ENCODE measurements at places on chromosomes 7 and 10. TPM values are rescaled to one million over a fixed set of nuclear protein-coding genes. Genes with fewer than 3 reads are reported as not detected.

Gene ANK3
- polyA plus RNA-seq: 130 TPM

GRCh38 chr10:44958898-44959246 is 730 bp upstream of the RASSF4 start:
- no peak for DNase-seq

- no peak for DNase-seq
These were observed 75.9 kb upstream of the ZNF746 start for GRCh38 chr7:149573519-149573918.

DNA sequence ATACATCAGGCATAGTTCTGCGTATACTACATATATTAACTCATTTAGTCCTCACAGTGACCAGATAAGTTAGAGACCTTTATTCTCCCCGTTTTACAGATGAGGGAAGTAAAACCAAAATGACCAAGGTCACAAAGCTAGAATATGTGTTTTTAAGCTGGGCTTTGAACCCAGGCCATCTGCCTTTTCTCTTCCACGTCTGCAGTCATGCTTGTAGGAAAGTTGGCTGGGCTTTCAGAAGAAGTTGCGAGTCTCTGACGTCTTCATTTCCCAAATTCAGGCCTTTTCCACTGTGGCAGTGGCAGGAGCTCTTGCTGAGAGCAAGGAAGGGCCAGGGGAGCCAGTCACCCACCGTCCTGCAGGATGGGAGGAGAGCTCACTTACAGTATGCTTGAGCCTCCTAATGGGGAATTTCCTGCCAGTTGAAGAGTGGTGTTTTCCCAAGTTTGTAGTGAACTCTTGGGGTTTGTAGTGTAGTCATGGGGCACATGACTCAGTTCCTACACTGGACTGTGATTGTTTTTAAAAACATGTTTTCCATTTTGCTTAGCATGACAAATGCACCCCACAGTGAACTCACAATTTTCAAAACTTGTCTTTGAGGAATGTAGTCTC is 34.2 kb downstream of the CYP17A1 start:
- DNase-seq: no peak

Gene CSTF2T
- 34.5 TPM for polyA plus RNA-seq

GRCh38 chr7:84455788-84456187 is 261.2 kb upstream of the SEMA3A start:
- DNase-seq: no peak

Gene ANXA8L1
- polyA plus RNA-seq: not detected

DNA sequence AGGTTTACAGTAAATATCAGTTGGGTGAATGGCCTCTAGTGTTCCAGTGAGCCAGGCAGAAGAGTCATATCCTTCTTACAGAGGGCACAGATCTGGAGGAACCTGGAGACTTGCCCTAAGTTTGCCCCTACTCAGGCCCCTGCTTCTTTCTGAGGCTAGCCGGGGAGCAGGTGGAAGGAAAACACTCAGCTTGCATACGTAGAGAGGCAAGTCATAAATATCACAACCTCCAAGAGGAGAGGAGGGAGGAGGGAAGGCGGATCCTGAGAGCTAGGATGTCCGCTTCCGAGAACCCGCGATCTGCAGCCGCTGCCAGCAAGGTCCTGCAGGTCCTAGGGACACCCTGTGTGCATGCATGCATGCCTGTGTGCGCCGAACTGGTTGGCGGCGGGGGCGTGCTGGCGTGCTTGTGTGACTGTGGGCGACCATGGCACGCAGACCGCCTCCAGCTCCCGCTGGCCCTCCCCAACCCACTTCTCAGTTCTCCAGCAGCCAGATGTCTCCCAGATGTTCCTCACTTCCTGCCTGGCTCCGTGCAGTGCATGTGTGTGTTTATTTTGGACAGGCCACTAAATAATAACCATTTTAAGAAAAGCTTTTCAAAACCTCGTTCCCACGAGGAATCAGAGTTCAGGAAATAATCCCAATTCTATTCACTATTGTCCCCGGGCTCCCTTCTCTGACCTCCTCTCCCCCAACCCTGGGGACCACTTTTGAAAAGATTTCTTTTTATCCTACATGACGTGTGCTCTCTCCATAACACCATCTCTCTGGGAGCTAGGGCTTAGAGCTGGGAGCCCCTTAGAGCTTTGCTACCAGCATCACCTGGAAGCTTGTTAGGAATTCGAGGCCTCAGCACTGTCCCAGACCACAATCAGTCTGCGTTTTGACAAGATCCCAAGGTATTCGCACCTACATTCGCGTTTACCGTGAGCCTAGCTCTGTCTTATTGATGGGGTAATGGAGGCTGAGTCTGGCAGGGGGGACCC is 32.4 kb downstream of the UNC5B start:
- DNase-seq: no peak

Gene PHYHIPL
- 17.6 TPM for polyA plus RNA-seq

Gene OR9A2
- polyA plus RNA-seq: not detected

DNA sequence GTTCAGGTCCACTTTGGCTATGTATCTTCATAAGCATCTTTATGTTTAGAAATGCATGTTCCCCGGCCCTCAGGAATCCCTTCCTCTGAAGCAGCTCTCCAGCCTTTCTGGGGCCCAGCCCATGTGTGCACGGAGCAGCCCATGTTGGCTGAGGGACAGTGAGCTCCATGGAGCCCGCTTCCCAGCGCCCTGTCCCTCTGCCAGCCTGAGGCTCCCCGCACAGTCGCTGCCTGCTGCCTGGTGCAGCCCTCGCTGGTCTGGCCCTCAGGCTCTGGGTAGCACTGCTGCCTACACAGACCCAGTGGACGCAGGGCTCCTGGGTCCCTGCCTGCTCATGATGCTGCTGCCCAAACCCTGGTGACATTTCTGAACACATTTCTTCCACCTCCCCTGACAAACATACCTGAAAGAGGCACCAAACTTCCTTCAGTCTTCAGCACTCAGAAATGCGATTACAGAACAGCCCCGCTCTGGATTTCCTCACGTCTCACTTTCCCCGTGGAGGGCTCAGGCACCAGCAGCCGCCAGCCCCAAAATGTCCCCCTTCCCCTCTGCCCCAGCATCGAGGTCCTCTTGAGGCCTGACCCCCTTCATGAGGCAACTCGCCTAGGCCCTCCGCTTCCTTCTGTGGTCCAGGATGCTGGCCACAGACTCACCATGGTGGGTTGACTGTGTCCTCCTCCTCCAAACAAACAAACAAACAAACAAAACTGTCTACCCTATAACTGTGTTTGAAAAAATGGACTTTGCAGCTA is 5.0 kb upstream of the TCERG1L start:
- DNase-seq: no peak

DNA sequence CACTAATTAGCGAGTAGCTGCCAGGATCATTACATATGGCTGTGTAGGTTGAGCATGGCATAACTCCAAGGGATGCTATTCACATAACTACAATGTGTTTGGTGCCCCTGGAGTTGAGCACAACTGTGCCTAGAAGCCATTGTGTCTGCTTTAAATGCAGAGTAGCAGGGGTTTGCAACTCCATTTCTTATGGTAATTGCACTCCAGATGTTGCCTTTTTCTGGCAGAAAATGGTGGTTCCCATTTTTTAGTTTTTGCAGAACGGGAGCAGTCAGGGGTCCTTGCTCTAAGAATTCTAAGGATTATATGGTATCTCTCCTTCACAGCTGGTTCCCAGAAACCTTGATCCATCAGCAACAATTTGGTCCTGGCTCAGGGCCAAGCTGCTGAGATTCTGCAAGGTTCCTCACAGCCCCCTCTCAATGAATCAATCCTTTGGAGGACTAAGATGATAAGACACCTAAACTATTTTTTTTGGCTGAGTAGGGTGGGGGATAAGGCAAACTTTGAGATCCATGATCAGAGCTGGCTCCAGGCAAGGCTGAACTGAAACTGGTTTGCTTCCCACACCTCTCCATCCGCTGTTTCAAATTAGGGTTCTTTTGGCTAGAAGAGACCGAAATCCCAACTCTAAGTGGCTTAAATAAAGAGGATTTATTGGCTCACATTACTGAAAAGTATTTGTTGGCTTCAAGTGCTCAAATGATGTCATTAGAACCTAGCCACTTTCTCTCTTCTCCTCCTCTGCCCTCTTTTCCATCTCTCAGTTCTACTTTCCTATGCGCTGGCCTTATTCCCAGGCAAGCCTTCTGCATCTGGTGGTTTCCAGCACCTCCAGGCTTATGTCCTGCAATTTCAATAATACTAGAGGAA is 97.5 kb upstream of the CCDC6 start:
- DNase-seq: no peak

- no peak for DNase-seq
These were observed 216.7 kb downstream of the ABCA13 start for GRCh38 chr7:48387932-48388331.

DNA sequence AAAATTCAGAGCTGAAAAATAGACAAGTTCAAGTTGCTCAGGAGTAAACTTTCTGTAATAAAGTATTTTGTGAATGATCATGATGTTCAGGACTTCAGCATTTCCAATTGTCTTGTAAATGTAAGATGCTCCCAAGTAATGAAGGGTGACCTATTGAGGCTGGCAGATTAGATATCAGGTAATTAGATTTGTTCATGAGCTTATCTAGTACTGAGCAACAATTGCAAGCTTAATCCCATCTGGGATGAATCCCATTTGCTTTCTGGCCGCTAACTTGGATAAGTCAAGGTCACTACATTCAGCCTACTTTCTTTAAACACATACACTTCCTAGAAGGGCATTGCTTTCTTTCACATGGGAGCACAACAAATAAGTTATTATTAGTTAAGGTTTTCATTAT is 82.4 kb upstream of the ITGB1 start:
- no peak for DNase-seq

GRCh38 chr7:47303695-47304453 is 278.0 kb downstream of the TNS3 start:
- DNase-seq: no peak

Gene DNAJC12
- polyA plus RNA-seq: 11.1 TPM

DNA sequence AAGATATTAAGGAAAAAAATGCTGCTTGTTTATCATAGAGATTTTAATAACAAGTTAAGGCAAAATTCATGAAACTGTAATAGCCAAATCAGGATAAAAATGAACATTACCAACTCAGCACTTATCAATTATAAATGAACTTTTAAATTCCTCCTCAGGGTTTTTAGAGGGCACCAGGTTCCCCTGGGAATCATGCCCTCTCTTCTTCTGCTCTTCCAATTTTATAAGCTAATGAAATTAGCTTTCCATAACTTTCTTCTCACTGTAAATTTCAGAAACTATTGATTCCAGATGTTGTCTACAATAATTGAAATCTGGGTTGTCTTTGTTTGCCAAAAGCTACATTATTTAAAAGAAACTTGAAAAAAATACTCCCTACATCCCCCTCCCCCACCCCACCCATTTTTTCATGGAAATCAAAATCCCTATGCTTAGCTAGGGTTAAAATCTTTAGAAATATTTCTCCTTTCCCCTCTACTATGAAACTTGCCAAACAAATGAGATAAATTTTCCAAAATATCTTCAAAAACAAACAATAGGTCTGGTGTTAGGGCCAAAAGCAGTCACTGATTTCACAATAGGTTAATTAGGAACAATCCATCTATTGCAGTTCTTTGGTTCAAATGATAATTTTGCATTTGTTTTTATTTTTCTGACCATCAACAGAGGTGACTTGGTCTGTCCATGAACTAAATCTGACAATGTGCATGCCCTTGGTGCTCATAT is 187.7 kb downstream of the DOCK4 start:
- no peak for DNase-seq

- no peak for DNase-seq
These were observed 213.7 kb downstream of the ELMO1 start for GRCh38 chr7:37234928-37235327.

Gene IKZF1
- polyA plus RNA-seq: 2.6 TPM

Gene ACTL6B
- polyA plus RNA-seq: 0.19 TPM

- no peak for DNase-seq
These were observed 103.1 kb downstream of the SEMA3C start for GRCh38 chr7:80815733-80816132.

Gene CHCHD3
- 70.7 TPM for polyA plus RNA-seq

Gene MAT1A
- polyA plus RNA-seq: 0.90 TPM

DNA sequence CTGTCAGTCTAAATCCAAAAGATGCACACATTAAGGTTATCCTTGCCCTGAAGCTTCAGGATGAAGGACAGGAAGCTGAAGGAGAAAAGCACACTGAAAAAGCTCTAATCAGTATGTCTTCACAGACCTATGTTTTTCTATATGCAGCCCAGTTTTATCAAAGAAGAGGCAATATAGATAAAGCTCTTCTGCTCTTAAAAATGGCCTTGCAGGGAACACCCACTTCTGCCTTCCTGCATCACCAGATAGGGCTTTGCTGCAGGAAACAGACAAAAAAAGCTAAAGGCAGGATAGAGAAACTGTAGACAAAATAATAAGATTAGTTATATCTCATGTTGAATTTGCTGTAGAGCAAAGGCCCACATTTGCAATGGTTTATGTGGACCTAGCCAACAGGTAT is 14.9 kb upstream of the IFIT1B start:
- DNase-seq: no peak

DNA sequence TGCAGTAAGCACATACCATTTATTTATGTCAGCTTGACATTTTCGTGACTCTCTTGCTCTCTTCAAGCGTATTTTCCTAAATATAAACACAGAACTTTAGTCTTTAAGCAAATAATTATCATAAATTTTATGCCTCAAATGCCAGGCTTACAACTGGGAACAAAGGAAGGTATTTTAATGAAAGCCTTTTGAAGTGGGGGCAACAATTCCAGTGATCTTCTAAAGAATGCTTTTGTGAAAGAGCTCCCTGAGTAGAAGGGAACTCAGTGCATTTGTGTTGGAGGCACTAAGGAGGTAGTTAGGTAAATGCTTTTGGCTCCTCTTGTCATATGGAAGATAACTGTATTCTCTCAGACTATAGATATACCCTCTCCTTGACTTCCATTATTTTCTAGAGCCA is 104.9 kb downstream of the VPS50 start:
- no peak for DNase-seq

GRCh38 chr10:1204434-1205326 is 148.5 kb downstream of the WDR37 start:
- DNase-seq: no peak

DNA sequence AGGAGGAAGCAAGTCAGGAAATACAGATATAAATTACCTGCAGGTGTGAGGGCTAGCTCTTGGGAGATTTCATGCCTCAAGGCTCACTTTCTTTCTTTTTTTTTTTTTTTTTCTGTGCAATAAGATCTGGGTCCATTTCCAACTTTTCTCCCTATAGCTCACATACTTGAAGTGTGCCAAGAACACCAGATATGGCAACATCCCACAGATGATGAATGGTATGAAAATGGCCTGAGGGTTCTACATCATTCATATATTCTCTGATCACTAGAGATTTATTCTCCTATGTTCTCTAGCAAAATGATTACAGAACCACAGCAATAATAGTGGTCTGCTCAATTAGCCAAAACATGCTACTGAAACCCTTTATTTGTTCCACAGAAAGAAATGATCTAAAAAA is 117.2 kb downstream of the LRRTM3 start:
- DNase-seq: no peak
